Metanephros (tissue), 2 donors: ENCODE measurements at places on chromosomes 6 and 20. TPM values are rescaled to one million over a fixed set of nuclear protein-coding genes. Genes with fewer than 3 reads are reported as not detected.

CGA gene
- 0.35 TPM for total RNA-seq

C6orf15 gene
- not detected for total RNA-seq

CRYBG1 gene
- total RNA-seq: 28.1 TPM

LY6G6D gene
- total RNA-seq: not detected

WFDC5 gene
- not detected for total RNA-seq

PLN gene
- total RNA-seq: 9.8 TPM

GGTLC1 gene
- total RNA-seq: not detected

CAGE1 gene
- not detected for total RNA-seq

LHFPL5 gene
- total RNA-seq: not detected

SFTA2 gene
- total RNA-seq: not detected

TRIM40 gene
- total RNA-seq: not detected

MRAP2 gene
- 4.7 TPM for total RNA-seq

LRRN4 gene
- total RNA-seq: 15.2 TPM

DAAM2 gene
- total RNA-seq: 35.6 TPM

CCDC167 gene
- total RNA-seq: 14.3 TPM
